ENCODE measurements at places on chromosomes 5 and 9. TPM values are rescaled to one million over a fixed set of nuclear protein-coding genes. Genes with fewer than 3 reads are reported as not detected.

Gene PIP5K1B
- total RNA-seq, result under 0.01 TPM

Gene PCDHB3
- 0.77 TPM for total RNA-seq

Gene UGCG
- total RNA-seq, result 68.5 TPM

Gene PCDHB16
- total RNA-seq, result 0.33 TPM

Gene SIT1
- not detected for total RNA-seq

All from uterine smooth muscle cell (primary cell).